ENCODE measurements at places on chromosomes 5 and 9.

DNA sequence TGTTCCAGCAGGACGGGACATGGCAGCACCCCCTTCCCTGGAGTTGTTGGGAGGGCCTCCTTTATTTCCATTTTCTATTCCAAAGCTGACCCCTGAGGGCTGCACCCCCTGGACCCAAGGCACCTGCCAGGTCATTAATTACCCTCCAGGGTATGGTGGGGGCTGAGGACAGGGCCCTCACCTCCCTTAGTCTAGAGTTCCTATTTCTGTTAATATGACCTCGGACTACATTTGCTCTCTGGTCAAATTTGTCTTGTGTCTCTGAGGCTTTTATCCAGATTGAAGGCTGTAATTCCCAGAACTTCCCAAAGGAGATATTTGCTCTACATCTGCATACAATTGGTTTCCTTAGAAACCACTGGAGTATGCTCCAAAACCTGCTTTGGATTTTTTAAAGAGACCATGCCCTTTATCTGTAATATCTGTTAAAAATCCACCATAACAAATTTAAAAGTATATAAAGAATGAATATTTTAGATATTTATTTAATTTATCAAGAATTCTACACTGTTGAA is 16.8 kb downstream of the PHF2 start:
- DNase-seq = no peak

GRCh38 chr5:129120158-129120581 is 25.6 kb downstream of the ISOC1 start:
- DNase-seq = no peak

DNA sequence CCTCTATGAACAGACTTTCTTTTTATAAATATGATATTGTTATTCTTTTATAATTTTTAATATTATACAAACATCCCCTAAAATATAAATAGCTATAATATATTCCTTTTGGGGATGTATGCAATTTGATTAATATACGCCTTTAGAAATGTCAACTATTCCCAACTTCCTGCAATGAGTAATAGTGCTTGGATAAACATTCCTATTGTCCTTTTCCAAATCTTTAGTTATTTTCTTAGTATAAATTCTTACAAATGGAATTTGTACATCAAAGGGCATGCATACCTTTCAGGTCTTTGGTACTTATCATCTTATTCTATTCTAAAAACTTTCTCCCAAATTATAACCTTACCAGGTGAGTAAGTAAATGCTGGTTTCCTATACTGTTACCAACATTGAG is 6.2 kb downstream of the NLN start:
- DNase-seq = no peak

- DNase-seq = no peak
Observed at GRCh38 chr5:106085136-106085535, 1585.6 kb downstream of the EFNA5 start.

GRCh38 chr9:15187589-15187988 is 119.4 kb downstream of the TTC39B start:
- DNase-seq = no peak

DNA sequence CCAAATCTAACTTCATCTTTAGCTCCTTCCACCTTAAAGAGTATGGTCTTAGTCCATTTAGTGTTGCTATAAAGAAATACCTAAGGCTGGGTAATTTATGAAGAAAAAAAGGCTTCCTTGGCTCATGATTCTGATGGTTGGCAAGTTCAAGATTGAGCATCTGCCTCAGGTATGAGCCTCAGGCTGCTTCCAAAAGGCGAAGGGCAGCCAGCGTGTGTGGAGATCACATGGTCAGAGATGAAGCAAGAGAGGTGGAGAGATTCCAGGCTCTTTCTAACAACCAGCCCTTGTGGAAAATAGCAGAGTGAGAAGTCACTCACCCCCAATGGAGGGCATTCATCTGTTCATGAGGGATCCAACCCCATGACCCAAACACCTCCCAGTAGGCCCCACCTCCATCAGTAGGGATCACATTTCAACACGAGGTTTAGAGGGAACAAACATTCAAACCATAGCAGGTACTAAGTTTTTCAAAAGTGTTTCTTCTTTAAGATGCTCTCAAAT is 225.9 kb downstream of the SGCD start:
- DNase-seq = no peak

DNA sequence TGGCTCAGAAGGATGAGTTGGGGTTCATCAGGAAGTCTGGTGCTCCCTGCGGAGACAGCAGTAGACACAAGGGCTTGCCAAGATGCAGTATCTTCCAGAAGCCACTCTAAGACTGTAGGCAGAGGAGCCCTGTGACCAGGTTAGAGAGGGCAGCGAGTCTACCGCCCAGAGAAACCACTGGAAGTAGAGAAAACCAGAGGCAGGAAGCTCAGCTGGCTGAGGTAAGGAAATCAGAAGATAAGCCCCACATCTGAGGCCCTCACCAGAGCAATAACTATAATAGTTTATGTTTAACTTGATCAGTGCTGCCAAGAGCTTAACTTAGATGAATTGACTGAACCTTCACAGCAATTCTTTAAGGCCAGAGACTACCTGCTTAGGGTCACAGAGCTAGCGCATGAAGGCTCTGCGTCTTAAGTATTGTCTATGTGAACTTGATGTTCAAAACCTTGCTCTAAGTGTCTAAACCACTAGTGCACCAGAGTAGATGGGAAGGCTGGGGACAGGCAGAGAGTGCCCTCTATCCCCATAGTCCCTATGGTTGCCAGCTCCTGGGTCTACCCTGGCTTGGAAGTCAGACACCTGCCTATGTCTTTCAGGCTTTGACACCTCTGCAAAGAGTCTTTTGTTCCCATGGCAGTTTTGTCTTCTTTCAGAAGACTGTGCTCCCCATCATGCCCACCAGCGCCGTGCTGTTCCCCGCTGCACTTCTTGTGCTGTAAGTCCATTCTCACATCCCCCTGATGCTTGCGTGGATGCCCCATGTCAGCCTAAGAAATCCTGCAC is 228.2 kb upstream of the KLF4 start:
- no peak for DNase-seq

DNA sequence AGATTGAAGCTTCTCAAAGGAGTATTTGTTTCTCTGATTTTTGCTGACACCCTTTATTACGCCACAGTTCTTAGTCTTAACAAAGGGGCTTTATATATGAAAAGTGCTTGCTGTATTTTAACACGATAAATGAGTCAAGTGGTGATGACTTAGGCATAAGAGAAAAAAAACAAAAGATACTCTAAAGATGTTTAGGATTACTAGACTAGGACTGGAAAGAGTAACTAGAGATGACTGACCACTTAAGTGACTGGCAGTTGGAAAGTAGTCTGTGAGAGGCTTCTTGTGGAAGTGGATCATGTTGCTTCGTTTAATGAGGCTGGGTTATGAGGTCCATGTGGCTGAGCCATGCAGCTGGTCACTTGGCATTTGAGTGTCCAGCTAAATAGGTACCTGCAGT is 69.4 kb upstream of the ACTBL2 start:
- no peak for DNase-seq

DNA sequence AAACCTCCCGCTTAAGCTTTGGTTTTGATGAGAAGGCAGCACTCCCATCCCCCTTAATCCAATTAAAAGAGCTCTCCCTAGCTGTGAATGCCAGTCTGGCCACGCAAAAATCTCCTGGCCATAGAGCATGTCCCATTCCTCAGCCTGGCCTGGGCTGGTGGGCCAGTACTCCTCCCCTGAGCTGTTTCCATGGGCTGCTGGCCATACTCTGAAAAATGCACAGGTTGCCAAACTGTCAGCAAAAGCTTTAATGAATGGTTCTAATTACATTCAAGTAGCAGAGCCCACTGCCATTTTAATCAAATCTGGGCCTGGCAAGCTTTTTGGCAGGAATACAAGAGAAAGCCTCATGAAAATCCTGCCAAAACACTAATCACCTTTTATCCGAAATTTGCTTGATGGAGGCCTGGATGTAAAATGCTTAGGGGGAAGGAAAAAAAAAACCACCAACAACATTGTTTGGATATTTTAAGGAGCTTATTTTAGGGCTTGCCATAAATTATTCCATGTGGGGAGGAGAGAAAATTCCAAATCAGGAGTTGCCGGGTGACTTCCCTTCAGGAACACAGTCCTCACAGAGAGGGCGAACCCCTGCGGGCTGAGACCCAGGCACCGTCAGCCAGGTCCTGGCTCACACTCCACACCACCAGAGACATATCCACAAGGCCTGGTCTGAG is 243.3 kb downstream of the SEC61B start:
- DNase-seq = no peak

DNA sequence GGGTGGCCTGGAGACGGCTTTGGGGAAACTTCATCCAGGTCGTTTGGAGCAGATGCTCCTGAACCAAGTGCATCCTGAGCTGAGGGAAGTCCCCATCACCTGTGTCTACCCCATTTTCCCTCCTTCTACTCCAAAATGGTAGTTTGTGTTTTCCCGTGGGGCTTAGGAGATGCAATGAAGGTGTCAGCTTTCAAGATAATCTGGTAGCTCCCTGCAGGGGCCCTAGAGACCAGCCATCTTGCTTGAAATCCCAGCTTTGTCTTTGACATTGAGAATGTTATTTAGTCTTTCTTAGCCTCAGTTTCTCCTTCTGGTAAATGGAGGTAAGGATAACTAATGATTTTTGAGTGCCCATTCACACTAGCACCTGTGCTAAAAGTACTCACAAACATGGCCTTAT is 77.4 kb downstream of the WWC1 start:
- no peak for DNase-seq

GRCh38 chr9:17018540-17019196 is 116.2 kb upstream of the CNTLN start:
- no peak for DNase-seq

GRCh38 chr5:88393716-88394535 is 125.3 kb upstream of the TMEM161B start:
- no peak for DNase-seq

DNA sequence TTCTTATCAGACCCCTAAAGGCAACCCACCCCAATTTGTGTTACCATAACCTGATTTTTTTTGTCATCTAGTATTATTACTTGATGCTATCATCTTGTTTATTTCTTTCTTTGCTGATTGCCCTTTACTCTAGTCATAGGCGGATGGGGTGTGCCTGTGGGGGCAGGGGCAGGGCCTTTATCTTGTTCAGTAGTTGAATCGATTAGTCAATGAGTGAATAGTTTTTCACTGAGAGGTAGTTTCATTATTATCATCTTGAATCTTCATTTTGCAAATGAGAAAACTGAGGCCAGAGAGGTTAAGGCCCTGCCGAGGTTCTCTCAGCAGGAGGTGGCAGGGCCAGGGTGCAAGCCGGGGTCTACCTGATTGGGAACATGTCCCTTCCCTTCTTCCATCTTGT is 9.4 kb upstream of the GM2A start:
- no peak for DNase-seq

- DNase-seq = peak; percentile 61
Observed at GRCh38 chr5:176573564-176574296, 24.6 kb downstream of the CDHR2 start.

- no peak for DNase-seq
Observed at GRCh38 chr5:151581347-151581746, 9.8 kb downstream of the FAT2 start.

GRCh38 chr5:15704397-15704947 is 204.5 kb downstream of the FBXL7 start:
- no peak for DNase-seq

DNA sequence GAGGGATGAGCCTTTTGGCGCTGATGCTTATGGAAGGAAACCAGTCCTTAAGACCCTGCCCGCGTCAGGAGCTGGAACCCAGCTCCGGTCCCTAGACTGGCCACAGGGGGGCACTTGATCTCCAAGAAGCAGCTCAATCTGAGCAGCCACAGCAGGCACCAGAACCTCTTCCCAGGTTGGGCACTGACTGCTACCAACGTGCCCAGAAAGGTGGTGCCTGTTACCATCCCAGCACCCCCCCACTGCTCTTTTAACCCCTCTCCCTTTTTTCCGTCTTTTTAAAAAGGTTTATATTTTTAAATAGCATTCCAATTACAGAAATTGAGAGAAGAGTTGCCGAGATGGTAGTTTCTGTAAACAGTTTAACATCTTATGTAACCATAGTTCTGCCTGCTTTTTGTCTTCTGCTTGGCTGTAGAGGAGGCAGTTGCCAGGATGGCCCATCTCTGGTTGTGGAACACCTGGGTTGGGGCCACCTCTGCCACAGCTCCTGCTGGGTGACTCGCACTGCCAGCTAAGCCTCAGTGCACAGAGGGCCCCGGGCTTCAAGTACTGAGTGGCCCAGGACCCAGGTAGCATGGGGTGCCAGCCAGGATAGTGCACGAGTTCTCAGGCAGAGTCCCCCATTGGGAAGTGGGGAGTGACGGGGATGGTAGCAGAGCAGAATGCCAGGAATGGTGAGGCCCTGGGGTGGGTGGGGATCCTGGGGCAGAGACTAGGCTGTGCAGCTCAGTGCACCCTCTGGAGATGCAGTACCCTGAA is 62.8 kb downstream of the PFDN1 start:
- DNase-seq = peak; percentile 61

- no peak for DNase-seq
Observed at GRCh38 chr5:134153657-134154056, 23.1 kb downstream of the SKP1 start.
